ENCODE measurements at places on chromosomes 3 and 15.

GRCh38 chr3:57065588-57065987, 5.1 kb downstream of the SPATA12 start:
- no peak for DNase-seq

DNA sequence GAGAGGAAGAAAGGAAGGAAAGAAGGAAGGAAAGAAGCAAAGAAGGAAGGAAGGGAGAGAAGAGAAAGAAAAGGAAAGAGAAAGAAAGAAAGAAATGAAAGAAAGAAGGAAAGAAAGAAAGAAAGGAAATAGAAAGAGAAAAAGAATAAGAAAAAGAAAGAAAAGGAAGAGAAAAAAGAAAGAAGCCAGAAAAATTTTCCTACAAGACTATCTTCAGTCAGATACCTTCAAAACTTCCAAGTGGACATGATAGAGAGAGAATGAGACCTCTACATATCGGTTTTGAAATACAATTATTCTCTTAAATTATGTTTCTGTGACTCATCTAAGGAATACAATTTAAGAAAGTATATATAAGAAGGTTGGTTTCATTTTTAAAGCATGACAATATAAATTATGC, 1369.0 kb downstream of the ZPLD1 start:
- DNase-seq: no peak

DNA sequence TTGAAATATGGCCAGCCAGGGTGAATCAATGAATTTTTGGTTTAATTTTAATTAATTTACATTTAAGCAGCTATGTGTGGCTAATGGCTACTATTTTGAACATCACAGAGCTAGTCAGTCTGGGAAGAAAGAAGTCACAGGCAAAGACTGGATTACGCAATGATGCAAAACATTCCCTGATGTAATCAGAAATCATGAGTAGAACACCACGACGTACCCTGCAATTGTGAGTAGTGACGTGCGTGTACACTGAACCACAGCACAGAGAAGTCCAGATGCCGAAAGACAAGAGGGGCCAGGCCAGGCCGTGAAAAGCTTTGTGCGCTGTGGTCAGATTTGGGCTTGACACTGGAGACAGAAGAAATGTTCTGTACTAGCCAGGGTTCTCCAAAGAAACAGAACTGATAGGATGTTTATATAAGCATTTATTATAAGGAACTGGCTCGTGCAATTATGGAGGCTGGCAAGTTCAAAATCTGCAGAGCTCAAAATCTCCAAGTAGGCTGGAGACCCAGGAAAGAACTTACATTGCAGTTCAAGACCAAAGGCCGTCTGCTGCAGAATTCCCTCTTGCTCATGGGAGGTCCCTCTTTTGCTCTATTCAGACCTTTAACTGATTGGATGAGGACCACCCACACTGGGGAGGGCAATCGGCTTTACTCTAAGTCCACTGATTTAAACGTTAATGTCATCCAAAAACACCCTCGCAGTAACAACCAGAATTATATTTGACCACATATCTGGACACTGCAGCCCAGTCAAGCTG, 44.6 kb downstream of the SH3BP5 start:
- DNase-seq: peak; percentile 82

DNA sequence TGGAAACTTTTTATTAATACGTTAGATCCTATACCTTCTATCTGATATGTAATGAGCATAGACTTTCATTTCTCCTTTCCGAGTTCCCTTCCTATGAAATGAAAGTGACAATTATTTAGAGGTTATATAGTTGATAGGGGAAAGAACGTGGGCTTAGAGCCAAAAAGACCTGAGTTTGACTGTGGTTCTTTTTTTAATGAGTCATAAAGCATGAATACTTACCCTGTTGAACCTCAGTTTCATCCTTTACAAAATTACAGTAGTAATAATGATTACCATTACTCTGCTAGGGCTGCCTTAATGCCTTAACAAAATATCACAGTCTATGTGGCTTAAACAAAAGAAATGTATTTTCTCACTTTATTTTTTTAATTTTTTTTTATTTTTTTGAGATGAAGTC, 75.9 kb downstream of the AGBL1 start:
- no peak for DNase-seq

DNA sequence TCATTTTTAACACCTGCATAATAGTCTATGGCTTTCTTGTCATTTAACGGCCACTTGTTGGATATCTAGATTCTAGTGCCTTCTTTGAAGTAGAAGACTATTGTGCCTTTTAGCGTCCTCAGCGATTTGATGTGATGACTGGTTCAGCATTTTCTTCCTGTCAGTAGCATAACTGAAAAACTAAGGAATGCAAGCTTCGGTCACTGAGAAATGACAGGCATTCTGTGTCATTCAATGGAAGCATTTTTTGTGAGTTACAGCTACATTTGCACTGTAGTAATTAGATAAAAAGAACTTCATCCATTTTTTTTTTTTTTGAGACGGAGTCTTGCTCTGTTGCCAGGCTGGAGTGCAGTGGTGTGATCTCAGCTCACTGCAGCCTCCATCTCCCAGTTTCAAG, 10.3 kb downstream of the NEK11 start:
- DNase-seq: no peak

- DNase-seq: no peak
These were observed 437.0 kb upstream of the PPP2R3A start for GRCh38 chr3:135528413-135529015.

DNA sequence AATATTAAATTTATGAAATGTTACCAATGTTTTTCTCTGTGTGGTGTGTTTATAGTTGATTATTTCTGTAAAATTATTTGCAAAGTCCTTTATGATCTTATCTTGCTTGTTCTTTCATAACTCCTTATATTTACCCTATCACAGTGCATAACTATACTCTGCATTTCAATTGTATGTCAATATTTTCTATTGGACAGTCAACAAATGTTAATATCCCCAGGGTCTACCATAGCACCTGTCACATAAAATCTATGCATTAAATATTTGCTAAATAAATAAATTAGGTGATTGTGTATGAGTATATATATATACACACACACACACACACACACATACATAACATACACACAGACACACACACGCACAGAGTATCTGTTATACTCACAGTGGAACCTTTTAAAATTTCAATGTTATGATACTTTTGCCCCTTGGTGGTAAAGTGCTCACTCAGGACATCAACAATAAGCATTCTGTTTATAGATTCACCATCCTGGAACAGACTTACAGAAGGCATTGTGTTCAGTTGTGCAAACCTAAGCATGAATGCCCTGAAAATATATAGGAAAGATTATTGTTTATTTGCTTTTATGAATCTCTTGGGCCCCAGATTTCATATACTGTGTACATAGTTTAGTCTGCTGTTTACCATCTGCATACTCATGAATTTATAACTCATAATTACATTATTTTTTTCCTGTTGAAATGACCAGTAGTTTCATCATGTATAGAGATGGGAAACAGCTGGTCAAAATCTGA, 443.7 kb downstream of the EPHA6 start:
- DNase-seq: no peak

DNA sequence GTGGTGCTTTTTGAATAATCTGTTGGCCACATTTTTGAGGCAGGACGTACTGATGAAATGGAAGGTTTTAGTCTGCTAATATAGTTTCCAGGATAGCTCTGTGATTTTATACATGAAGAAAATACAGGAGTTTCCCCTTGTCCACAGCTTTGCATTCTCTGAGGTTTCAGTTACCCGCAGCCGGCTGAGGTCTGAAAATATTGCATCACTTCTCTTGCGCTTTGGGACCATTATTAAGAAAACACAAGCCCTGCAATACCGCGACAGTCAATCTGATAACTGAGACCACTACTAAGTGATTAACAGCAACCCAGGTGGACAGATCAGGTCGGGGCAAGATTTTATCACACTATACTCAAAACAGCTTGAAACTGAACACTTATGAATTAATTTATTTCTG, 33.0 kb downstream of the BLM start:
- no peak for DNase-seq

- DNase-seq: no peak
These were observed 32.9 kb downstream of the CRYGS start for GRCh38 chr3:186511245-186511644.

- no peak for DNase-seq
These were observed 9.0 kb downstream of the CNTN3 start for GRCh38 chr3:74605437-74605836.

DNA sequence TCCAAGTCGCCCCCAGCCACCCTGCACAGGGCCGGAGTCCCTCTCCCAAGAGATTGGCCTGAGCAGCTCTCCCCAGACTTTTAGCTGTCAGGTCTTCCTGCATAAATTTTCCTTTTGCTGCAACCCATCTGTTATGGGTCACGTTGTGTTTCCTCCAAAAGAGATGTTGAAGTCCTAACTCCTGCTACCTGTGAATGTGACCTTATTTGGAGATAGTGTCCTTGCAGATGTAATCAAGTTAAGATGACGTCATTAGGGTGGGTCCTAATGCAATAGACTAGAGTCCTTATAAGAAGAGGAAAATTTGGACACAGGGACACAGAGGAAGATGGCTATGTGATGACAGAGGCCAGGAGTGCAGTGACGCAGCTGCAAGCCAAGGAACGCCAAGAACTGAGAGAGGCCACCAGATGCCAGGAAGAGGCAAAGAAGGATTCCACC, 13.2 kb upstream of the SLC6A6 start:
- DNase-seq: no peak

GRCh38 chr15:67784090-67784781, 41.1 kb upstream of the SKOR1 start:
- no peak for DNase-seq

GRCh38 chr15:25179673-25180511, 225.1 kb downstream of the SNRPN start:
- DNase-seq: peak; percentile 20

DNA sequence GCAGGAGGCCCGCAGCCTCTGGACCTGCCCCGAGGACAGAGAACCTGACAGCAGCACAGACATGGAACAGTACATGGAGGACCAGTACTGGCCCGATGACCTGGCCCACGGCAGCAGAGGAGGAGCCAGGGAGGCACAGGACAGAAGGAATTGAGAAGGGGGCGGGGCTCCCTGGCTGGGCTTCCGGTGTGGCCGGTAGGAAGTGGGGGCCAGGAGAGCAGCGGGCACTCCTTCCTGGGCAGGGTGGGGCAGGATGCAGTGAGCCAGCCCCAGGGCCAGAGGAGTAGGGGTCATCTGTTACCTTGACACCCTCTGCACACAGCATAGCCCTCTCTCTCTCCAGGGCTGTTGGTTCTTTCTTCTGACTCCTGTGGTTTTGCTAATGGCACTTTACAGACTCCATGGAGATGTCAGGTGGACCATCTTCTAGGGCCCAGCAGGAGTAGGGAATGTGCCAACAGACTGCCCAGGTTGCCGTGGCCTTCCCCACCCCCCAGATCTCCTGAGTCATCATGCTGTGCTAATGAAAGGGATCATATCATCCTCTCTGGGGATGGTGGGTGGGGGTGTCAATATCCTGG, 8.6 kb upstream of the ISG20 start:
- DNase-seq: peak; percentile 22

DNA sequence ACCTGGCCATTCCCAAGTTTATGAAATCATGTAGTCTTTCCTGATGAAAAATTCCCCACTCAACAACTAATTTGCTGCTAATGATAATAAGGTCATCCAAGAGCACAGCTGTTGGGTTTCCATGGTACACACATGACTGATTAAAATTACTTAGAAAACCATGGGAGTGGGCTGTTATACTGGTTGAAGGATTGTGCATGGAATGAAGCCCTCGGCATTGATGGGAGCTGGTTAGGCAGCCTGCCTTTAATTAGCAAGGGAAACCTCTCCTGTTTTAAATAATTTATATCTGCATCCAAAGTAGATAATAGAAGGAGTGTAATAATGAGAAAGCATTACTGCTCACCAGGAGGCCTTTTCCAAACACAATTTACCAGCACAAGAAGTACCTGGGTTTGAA, 235.1 kb upstream of the CFAP20DC start:
- no peak for DNase-seq

- DNase-seq: no peak
These were observed 39.0 kb downstream of the ADAMTSL3 start for GRCh38 chr15:83692746-83693581.

DNA sequence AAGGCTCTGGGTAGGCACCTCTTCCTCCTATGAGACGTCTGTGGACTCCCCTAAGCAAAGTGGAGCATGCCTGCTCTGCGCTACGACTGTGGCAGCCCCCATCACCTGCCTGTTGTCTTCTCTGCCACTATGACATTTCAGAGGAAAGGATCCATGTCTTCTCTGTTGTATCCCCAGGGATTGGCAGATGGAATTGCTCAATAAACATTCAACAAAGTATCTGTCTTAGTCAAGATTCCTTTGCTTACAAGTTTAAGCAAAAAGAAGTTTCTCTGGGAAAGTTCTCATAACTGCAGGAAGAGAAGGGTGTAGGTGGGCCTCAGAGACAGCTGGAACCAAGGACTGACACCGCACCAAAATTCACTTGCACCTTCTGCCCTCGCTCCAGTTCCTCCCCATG, 34.3 kb downstream of the AMOTL2 start:
- DNase-seq: no peak

DNA sequence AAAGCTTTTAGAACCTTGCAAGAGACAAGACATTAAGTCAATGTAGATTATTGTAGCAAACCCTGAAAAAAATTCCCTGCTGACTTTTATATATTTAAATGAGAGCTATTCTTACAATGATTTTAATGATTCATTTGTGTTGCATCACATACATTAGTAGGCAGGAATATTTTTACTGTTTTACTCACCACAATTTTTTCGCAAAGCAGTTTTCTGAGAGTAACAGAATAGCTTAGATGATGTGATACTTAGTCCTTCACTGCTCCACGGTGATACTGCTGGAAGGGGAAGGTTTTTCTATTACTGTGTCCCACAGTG, 43.9 kb upstream of the CLRN1 start:
- DNase-seq: no peak

GRCh38 chr3:133230195-133230594, 169.7 kb upstream of the BFSP2 start:
- DNase-seq: no peak

GRCh38 chr3:132088291-132088690, 53.5 kb upstream of the CPNE4 start:
- DNase-seq: no peak

DNA sequence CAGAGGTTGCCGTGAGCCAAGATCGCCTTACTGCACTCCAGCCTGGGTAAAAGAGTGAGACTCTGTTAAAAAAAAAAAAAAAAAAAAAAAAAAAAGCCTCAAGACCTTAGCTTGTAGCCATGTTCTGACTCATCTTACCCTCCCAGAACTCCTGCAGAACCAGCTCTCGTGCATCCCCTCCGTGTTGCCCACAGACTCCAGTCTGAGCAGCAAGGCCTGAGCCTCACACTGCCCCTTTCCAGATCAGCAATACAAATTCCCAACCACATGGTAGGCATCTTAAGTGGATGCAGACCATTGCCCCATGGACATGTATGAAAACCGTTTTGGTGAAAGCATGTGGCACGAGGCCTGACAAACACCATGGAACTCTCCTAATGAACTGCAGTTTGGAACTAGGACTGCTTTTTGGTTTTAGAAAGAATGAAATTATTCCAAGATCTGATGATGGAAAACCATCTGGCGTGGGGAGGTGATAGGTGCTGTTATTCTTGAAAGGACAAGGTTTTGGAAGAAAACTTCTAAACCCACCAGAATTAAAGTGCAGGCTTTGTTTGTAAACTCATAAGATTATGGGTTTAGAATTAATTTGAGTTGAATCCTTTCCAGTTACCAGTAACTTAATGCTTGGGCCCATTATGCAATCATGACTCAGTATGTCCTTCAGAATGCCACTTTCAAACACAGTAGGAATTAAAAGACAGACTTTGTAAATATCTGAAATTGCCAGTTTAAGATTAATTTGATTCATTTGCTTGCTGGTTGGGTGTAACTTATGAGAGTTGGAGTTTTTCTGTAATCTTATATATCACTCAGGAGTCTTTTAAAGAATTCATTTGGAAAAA, 163.7 kb upstream of the LRTM1 start:
- DNase-seq: no peak

- DNase-seq: no peak
These were observed 516.4 kb downstream of the GBE1 start for GRCh38 chr3:81245043-81245442.

GRCh38 chr3:138493804-138494606, 59.6 kb downstream of the ESYT3 start:
- DNase-seq: no peak

Data from tibial artery (tissue), 4 donors.